Endothelial cell (in vitro differentiated cells): ENCODE measurements at places on chromosomes 11 and 22. TPM values are rescaled to one million over a fixed set of nuclear protein-coding genes. Genes with fewer than 3 reads are reported as not detected.

- H3K27me3 ChIP-seq, result peaks cover 2% of the 10 kb centered on the region
- H3K4me1 ChIP-seq, result peaks cover 3% of the 10 kb centered on the region
- H3K4me3 ChIP-seq, result no peak overlapping the region
- no peaks in the 10 kb centered on the region for H3K36me3 ChIP-seq
- no peak for DNase-seq
Observed at GRCh38 chr11:130512662-130513061, 64.2 kb downstream of the ADAMTS15 start.

DNA sequence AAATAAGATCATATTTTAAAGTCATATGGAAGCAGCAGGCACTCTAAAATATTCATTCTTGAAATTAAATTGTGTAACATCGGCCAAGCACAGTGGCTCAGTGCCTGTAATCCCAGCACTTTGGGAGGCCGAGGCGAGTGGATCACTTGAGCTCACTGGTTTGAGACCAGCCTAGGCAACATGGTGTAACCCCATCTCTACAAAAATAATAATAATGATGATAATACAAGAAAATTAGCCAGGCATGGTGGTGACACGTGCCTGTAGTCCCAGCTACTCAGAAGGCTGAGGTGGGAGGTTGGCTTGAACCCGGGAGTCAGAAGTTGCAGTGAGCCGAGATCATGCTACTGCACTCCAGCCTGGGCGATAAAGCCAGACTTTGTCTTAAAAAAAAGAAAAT lies 77.4 kb downstream of the TRIM29 start:
- H3K27me3 ChIP-seq, result peaks cover 14% of the 10 kb centered on the region
- H3K36me3 ChIP-seq, result no peaks in the 10 kb centered on the region
- no peak overlapping the region for H3K27ac ChIP-seq
- peaks cover 14% of the 10 kb centered on the region for H3K4me1 ChIP-seq

DNA sequence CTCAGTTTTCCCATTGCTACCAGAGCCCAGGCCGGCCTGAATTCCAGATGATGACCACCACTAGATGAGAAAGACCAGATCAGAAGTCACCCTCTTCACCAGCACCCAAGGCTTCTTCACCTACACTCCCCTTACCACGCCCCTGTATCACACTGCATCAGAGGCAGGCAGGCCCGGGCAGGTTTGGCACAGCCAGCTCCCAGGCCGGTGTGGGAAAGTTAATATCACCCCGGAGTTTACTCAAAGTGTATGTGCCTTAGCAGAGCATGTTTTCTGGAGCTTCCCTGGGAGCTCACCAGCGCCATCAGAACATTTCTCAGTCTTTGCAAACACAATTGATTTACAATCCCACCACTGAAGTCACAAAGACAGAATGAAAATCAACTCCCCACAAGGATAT lies 47.5 kb upstream of the POU2AF1 start:
- H3K4me1 ChIP-seq, result no peaks in the 10 kb centered on the region
- H3K27me3 ChIP-seq, result peaks cover 5% of the 10 kb centered on the region
- DNase-seq, result no peak
- no peaks in the 10 kb centered on the region for H3K36me3 ChIP-seq
- no peak overlapping the region for H3K4me3 ChIP-seq

- H3K27me3 ChIP-seq, result peaks cover 18% of the 10 kb centered on the region
- no peak overlapping the region for H3K27ac ChIP-seq
- DNase-seq, result no peak
- H3K36me3 ChIP-seq, result peaks cover 5% of the 10 kb centered on the region
Observed at GRCh38 chr22:24429411-24430365, 2.3 kb downstream of the ADORA2A start.

DNA sequence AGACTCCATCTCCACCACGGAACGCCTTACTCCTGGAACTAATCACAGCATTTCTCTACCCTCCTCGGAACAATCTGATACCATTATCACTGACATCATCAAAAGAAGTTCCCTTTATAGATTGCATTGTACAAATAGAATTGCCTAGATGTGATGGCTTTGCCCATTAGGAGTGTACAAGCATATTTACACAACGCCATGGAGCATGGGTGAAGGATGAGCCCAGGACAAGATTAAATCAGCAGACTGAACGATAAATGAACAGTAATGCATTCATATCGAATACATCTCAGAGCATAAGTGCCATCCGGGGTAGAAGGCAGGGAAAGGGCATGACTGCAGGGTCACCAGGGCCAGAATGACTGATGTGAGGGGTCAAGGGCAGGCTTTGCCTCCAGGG lies 57.3 kb downstream of the KIRREL3 start:
- H3K4me1 ChIP-seq, result no peaks in the 10 kb centered on the region
- no peak for DNase-seq
- H3K4me3 ChIP-seq, result no peak overlapping the region
- no peak overlapping the region for H3K27ac ChIP-seq

The OR4C11 gene
- total RNA-seq, result not detected

The APOBEC3A gene
- not detected for total RNA-seq

DNA sequence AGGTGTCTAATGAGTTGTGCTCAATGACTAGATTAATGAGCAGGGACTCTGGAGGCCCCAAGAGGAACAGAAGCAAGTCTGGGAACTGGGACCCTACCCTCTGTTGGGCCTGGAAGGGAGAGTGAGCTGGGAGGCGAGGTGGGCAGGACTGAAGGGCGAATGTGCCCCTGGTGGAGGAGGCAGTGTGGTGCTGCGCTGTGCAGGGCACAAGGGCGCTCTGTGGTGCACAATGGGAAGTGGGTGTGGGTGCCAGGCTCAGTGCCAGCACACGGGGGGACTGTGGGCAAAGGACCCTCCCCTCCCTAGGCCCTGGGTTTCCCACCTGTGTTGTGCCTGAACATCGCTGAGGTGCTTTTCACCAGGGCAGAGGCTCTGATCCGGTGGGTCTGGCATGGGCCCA lies 57.5 kb upstream of the TTLL12 start:
- peaks cover 9% of the 10 kb centered on the region for H3K27me3 ChIP-seq
- H3K4me3 ChIP-seq, result no peak overlapping the region
- H3K27ac ChIP-seq, result no peak overlapping the region
- H3K36me3 ChIP-seq, result peaks cover 4% of the 10 kb centered on the region
- no peak for DNase-seq

GRCh38 chr11:2205214-2205720 lies 33.7 kb upstream of the TH start:
- DNase-seq, result no peak
- no peak overlapping the region for H3K27ac ChIP-seq
- H3K4me3 ChIP-seq, result no peak overlapping the region
- H3K27me3 ChIP-seq, result peaks cover 10% of the 10 kb centered on the region
